ENCODE measurements at places on chromosomes 1 and 21.

- DNase-seq: no peak
These were observed 29.2 kb downstream of the DNASE2B start for GRCh38 chr1:84427250-84428188.

DNA sequence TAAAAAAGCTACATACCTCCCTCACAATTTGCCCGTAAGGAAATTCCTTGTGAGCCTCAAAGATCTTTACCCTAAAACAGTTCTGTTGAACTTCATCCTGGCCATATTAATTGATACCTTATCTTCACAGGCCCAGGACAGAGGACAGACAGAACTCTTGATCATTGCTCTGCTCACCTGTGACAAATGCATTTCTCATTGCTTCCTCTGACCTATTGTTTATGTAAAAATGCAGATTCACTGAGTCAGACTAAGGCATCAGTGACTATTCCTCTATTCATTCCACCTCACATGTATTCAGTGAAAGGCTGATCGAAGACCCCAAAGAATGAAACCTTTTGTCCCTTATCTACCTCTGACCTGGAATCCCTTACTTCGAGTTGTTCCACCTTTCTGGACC is 61.0 kb downstream of the BACH1 start:
- DNase-seq: no peak

DNA sequence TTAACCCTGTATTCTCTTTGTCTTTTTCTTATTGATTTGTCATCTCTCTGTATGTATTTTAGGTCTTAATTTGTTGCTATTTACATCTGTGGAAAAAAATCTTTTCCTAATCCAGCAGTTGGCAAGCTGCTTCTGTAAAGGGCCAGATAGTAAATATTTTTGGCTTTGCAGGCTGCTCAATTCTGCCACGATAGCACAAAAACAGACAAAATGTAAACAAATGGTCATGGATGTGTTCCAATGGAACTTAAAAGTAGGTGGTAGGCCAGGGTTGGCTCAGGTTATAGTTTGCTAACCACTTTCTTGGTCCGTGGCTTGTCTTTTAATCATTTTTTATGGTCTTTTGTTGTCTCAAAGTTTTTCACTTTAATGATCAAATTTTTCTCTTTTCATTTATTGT is 371.8 kb downstream of the HHAT start:
- DNase-seq: no peak

DNA sequence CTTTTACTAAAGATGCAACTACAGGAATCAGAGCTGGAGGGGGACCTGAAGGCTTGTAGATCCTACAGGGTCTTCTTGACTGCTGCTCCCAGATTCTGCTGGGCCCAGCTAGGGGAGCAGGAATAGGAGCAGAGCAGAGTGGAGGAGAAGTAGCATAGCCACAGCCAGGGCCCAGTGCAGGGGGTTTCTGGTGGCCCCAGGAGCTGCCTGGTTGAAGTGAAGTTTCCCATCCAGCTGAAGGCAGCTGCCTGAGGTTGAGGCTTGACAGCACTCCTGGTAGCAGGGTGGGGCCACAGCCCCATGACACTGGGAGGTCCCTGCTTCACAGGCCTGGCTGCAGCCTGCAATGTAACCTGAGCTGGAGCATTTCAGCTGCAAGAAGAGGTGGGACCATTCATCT is 2.0 kb upstream of the INPP5B start:
- no peak for DNase-seq

- DNase-seq: no peak
These were observed 7.2 kb downstream of the VANGL1 start for GRCh38 chr1:115648717-115649691.

DNA sequence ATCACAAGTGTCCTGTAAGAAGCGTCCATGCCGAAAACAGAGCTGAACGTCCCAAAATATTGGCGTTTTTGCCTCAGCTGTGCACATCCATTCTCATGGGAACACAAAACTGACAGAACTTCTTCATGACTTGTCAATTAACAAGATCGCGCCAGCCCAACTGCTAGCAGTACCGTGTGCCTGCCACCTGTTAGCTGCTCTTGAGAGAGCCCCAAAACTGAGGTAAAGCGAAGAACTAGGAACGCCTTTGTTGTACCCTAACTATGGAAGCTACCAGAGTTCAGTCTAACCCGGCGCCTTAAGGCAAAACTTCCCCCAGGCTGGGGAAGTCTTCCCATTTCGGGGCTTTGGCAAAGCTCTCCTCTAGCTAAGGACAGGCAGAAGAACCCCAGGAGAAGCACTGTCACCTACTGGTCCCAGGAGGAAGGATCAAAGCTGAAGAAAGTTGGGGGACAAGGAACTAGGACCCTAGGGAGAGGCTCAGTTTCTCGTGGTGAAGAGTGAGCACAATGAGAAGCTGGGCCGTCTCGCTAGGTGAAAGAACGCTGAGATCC is 719 bp downstream of the EYA3 start:
- DNase-seq: peak; percentile 57

GRCh38 chr21:45413922-45414321 is 9.0 kb downstream of the COL18A1 start:
- DNase-seq: no peak

- DNase-seq: no peak
These were observed 11.4 kb downstream of the FLG2 start for GRCh38 chr1:152348447-152348846.

- DNase-seq: no peak
These were observed 112.4 kb downstream of the PLXNA2 start for GRCh38 chr1:208131621-208132286.

DNA sequence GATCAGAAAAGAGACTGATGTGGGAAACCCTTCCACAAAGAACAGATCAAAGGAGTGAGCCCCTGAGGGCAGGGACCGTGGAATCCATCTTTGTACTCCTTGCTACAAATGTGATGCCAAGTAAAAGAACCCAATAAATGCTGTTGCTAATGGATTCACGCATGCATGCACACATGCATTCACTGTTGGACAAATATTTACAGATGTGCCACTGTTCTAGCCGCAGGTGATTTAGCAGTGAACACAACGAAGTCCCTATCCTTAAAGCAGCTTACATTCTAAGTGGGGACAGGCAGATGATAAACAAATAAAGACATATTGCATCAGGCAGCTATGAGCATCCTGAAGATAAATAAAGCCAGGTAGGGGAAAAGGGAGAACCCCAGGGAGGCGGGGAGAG is 67.8 kb downstream of the ITPKB start:
- DNase-seq: no peak

- peak; percentile 87 for DNase-seq
These were observed at the start of the genes LEPR and LEPROT for GRCh38 chr1:65420590-65421350. TSS of gene LEPR (plus strand) at chr1:65420668. CDS start at chr1:65565566, 144,898 bp downstream. TSS of gene LEPROT (plus strand) at chr1:65420668. CDS start at chr1:65420725, 57 bp downstream.

GRCh38 chr1:218938259-218938658 is 235.4 kb upstream of the LYPLAL1 start:
- DNase-seq: no peak

- no peak for DNase-seq
These were observed 131.6 kb downstream of the SNX7 start for GRCh38 chr1:98793136-98793535.

DNA sequence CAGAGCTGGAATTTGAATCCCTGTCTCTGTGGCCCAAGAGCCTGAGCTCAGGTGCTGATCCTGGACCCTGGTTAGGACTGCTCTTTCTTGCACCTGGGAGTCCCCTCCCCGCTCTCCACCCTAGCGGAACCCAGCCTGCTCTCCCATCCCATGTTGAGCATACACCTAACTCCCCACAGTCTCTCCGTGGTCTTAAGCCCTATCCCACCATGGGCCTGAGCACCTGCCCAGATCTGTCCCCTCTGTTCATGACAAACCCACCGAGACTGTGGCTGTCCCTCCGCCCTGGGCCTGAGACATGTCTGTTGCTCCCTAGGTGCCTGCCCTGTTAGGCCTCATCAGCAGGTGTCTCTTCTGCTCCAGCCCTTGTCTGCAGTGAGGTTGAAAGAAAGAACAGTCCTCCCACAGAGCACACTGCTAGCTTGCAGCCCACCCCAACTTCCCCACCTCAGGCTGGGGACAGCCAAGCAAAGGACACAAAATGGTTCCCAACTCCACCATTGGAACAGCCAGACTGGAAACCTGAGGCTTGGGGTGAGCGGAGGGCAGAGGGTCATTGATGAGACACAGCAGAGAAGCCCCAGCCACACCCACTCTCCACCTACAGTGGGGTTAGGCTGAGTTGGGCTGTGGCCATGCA is 118.5 kb downstream of the MATN1 start:
- no peak for DNase-seq

DNA sequence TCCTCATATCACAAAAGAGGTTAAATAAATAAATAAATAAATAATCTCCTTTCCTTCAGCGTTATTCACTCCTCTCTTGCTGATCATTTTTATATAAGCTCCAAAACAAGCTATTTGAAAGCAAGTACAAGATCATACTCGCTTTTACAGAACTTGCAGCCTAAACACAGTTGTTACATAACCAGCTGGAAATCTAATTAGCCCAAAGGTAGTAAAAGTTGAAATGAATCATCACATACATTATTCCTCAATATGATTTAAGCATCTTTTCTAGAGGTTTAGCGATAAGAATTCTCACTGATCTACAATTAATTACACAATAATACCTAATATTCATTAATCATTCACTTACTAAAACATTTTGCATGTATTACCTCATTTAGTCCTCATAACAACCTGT is 160.2 kb downstream of the COP1 start:
- no peak for DNase-seq

- no peak for DNase-seq
These were observed 33.3 kb upstream of the CFAP298 start for GRCh38 chr21:32645261-32646182.

- peak; percentile 88 for DNase-seq
These were observed 2.4 kb downstream of the IGSF21 start for GRCh38 chr1:18109756-18110597.

GRCh38 chr1:245874942-245875580 is 632.0 kb downstream of the SMYD3 start:
- DNase-seq: no peak

Data from NCI-H82 (cell line).